ENCODE measurements at places on chromosomes 12 and 14. TPM values are rescaled to one million over a fixed set of nuclear protein-coding genes. Genes with fewer than 3 reads are reported as not detected.

Gene LAG3
- not detected for total RNA-seq

Gene ACRBP
- 0.50 TPM for total RNA-seq

Gene OTX2
- 0.68 TPM for total RNA-seq

Gene HOXC4
- not detected for total RNA-seq

Gene MYH6
- total RNA-seq: not detected
